Activated naive CD4-positive, alpha-beta T cell (primary cell): ENCODE measurements at places on chromosomes 11 and 22.

DNA sequence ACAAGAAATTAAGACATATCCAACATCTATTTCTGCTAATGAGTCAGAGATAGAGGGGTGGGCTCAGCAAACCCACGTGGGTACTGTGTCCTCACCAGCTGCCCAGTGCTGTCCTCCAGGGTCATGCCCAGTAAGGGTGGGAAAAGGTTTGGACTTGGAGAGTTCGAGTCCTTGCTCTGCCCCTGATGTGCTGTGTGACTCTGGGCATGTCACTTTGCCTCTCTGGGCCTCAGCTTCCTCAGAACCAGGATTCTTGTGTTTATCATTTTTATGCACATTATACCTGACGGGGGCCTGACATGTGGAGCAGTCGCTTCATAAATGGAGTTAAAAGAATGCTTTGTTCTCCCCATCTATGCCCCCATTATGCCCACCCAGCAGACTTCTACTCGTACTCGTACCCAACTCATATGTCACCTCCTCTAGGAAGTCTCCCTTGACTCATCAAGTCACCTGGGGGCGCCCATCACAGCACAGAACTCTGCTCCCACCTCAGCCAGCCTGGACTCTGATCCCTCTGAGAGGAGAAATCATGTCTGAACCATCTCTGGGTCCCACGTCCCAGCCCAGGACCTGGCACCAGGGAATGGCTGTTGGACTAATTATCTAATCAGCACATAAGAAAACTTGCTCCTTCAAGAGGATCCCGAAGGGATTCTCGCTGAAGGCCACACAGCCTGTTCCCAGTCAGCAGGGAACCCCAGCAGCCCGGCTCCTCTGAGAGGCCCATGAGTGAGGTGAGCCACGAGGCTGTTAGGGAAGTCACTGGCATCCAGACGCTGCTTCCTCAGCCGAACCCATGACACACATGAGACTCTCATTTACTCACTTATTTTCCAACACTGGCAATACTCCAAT is 38.7 kb upstream of the TSKU start:
- DNase-seq = no peak

DNA sequence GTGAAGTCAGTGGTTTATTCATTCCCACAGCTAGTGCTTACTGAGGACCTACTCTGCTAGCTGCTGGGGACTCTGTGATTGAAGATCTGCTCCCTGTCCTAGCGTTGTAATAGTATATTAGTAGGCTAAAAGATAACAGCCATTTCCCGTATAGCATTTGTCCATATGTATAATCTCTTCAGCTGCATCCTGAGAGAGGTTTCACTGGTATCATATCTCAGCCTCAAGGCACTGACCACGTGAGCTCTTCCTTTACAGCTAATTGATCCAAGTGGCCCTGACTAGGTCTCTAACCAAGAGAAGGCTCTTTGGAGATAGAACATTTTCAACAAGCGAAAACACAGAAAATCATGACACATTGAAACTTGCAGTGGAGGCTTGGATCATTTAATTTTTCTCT is 110.2 kb downstream of the APIP start:
- no peak for DNase-seq

- DNase-seq = no peak
Observed at GRCh38 chr11:102773386-102773785, 7.0 kb downstream of the MMP10 start.

DNA sequence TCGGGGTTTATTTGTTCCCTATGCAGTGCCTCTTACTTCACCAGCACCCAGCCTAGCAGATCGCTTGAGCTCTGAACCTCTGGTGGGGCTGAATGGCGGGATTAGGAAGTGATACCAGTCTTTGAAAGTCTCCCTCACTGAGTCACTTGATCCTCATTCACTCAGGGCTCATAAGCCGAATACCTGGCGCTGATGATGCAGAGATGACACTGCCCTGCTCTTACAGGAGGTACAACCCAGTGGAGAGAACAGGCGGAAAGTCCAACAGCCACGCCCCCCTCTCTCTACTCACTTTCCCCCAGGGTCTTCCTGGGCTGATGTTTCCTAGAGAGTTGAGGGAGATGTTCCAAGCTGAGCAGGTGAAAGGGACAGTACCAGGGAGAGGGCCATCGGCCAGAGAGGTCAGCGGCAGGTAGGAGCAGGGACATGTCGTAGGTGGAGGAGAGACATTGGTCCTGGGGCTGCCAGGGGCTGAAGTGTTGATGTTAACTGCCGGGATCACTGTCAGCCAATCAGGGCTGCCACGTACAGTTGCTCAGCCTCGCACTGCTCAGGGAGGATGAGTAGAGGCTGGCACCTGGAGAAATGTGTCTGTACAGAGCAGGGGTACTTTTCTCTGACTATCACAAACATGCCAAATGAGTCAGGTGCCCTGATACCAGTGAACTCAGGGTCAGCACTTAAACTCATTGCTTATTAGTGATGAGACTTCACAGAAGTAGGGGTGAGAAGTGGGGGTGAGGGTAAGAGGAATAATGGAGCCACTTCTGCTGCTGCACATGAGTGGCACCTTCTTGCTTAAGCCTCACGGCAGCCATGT is 9.9 kb upstream of the APOBEC3A start:
- DNase-seq = no peak

DNA sequence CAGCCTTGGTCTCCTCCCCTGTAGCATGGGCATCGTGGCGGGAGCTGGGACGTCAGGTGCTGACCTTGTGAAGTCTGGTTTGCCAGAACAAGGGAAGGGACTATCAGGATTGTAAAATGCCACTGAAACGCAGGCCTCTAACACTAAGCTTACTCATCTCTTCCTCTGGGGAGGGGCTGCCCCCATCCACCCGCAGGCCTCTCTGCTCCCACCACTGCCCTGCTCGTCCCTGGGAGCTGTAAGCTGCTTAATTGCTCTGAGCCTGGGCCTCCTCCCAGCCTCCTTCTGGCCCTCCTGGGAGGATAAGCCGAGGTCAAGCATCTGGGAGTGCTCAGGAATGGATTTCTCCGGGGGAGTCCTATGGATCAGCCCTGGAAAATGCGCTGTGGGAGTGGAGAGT is 8.4 kb downstream of the SHISAL1 start:
- DNase-seq = no peak

- DNase-seq = no peak
Observed at GRCh38 chr11:107708792-107709191, 3.1 kb downstream of the SLN start.

GRCh38 chr11:10743354-10744000 is 7.6 kb upstream of the CTR9 start:
- DNase-seq = no peak

GRCh38 chr11:93116641-93117441 is 81.0 kb downstream of the SLC36A4 start:
- no peak for DNase-seq

- DNase-seq = no peak
Observed at GRCh38 chr22:48045369-48045768, 1282.9 kb downstream of the TBC1D22A start.

- no peak for DNase-seq
Observed at GRCh38 chr11:134956450-134957210, 544.6 kb upstream of the B3GAT1 start.

DNA sequence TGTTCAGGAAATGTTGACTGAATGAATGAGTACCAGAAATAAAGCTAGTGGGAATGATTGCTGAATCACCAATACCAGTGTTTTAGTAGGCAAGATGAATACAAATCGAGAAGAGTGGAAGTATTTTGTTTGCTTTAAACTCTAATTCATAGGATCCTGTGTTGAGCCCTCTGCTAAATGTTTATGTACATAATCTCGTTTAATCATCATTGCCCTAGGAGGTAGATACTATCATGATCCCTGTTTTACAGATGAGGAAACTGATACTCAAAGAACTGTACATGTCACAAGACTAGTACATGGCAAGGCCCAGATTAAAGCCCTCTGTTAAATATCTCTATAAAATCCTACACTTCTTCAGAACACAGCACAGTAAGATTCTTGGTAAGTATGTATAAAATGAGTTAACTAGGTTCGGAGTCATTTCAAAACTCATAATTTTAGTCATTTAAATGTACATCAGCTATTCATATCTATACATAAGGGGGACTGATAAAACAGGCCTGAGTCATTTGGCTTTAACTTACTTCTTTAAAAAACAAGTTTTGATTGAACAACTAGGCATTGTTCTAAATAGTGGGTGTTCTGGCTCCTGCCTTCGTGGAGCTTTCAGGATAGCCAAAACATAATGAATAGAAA is 97.1 kb downstream of the EXT2 start:
- no peak for DNase-seq

DNA sequence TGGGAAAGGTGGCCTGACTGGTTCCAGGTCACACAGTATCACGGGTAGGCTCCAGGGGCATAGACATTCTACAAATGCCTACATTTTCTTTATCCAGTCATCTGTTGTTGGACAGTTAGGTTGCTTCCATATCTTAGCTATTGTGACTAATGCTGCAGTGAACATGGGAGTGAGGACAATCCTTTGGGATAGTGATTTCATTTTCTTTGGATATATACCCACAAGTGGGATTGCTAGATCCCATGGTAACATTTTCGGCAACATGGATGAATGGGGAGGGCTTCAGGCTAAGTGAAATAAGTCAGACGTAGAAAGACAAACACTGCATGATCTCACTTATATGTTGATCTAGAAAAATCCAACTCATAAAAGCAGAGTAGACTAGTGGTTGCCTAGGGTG is 744.3 kb downstream of the NTM start:
- no peak for DNase-seq

- DNase-seq = no peak
Observed at GRCh38 chr11:122797651-122798050, 40.6 kb upstream of the CRTAM start.

DNA sequence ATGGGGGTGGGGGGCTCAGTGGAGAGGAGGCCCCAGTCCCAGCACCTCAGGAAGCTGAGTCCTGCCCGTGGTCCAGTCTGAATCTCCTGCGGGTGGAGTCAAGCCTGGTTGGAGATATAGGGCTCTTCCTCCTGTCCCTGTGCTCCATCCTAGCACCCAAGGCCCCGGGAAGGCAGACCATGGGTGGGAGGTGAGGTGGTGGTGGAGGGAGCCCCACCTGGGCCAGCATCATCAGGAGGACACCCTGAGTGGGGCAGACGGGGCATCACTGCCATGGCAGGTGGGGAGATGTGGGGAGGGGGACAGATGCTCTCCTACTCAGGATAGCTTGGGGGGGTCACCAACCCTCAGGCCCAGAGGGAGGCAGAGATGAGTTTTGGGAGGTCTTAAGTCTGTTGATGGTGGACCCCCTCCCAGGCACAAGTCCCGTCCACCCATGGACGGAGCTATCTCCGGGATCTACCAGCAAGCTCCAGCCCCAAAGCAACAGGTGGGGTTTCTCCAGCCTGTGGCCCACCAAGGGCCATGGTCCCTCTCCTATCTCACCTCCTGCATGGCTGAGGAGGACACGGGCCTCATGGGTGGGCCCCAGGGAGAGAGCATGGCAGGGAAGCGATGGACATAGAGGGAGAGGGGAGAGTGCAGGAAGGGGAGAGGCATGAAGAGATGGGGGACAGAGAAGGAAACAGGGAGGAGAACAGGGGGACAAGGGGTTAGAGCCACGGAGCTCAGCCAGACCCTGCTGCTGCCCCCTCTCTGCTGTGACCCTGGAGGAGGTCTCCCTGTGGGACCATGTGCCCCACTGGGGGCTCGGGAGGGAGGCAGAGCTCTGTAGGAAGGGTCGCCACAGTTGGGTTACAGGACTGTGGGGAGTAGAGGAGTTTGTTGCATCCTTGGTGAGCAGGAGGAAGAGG is 1.3 kb downstream of the MRGPRE start:
- no peak for DNase-seq

DNA sequence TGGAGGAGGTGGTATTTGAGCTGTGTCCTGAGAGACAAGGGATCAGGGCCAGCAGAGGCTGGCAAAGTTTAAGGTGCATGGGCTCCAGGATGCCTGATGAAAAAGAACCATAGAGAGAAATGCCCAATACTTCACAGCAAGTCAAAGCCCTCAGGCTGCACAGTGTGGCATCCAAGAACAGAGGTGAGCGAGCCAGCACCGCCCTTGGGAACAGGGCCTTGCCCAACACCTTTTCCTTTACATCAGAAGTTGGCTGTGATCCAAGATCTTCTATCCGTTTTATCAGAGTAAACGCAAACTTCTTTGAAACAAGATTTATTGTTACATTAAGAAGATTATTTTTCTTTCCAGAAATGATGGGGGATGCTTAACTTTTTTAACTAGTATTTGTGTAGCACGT is 1.4 kb downstream of the B3GNT6 start:
- no peak for DNase-seq

DNA sequence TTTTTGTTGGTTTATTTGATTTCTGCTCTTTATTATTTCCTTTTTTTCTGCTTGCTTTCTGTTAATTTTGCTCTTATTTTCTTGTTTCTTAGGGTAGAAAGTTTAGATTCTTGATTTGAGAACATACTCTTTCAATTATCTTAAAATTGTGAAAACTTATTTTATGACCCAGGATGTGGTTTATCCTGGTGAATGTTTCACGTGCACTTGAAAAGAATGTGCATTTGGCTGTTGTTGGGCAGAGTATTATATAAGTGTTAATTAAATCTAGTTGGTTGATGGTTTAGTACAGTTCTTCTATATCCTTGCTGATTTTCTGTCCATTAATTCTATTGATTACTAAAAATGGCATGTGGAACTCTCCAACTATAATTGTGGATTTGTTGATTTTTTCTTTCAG is 66.9 kb upstream of the NARS2 start:
- no peak for DNase-seq

- DNase-seq = no peak
Observed at GRCh38 chr11:4118107-4118506, 23.5 kb downstream of the RRM1 start.

DNA sequence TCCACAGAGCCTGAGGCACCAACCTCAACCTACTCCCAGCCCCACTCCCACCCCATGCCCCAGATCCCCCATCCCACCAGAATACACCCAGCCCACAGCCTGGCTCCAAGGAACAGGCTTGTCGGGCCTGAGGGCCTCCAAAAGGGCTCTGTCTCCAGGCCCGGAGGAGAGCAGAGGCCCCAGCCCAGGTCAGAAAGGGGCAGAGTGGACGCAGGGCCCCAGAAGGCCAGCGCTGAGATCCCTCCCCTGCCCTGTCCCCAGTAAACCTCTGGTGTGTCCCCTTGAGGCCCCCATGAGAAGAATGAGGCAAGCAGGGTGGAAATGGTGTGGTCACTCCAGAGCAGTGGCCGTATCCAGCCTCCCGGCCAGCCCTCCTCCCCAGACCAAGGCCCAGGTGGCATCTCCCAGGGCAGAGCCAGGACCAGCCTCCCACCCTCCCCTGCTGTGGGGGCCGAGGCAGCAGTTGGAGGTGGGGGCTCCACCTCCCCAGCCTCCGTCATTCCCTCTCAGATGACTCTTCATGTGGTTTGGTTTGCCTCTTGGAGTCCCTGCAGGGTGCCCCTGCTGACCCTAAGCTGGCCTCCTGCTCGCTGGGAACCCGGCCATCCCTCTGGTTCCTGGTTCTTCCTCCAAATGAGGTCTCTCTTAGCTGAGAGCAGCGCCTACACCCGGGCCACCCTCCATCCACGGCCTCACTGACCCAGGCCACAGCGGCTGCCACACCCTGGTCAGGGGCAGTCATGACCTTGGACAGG is 195.0 kb downstream of the IGLL1 start:
- DNase-seq = no peak

GRCh38 chr11:36577859-36578258 is 10.1 kb downstream of the RAG1 start:
- DNase-seq = no peak

GRCh38 chr11:112377946-112378345 is 117.3 kb upstream of the PLET1 start:
- no peak for DNase-seq
